ENCODE measurements at places on chromosomes 5 and 9. TPM values are rescaled to one million over a fixed set of nuclear protein-coding genes. Genes with fewer than 3 reads are reported as not detected.

- H3K27me3 ChIP-seq = no peaks in the 10 kb centered on the region
- DNase-seq = no peak
- H3K4me1 ChIP-seq = no peaks in the 10 kb centered on the region
- H3K27ac ChIP-seq = no peak overlapping the region
- H3K36me3 ChIP-seq = no peaks in the 10 kb centered on the region
Measured at GRCh38 chr5:6243706-6244338, 134.5 kb downstream of the MED10 start.

- no peaks in the 10 kb centered on the region for H3K4me1 ChIP-seq
- no peak overlapping the region for H3K27ac ChIP-seq
- DNase-seq = no peak
- H3K4me3 ChIP-seq = no peak overlapping the region
- H3K27me3 ChIP-seq = peaks cover 12% of the 10 kb centered on the region
Measured at GRCh38 chr5:38518341-38518740, 38.1 kb downstream of the LIFR start.

DNA sequence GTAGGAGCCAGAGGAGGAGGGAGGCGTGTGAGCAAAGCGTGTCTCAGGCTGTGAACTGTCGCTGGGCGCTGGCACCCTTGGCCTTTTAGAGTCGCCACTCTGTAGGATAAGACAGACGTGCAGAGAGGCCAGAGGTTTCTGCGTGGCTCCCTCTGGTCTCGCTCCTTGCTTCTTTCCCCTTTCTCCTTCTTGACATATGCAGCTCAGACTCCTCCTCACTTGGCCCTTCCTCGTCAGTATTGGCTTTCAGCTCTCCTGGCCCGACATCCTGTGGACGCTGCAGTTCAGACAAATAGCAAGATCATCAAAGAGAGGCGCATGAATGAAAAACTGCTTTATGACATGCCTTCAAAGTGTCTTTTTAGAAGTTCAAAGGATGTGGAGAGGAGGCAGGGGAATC is 116.8 kb upstream of the SPRY4 start:
- H3K27me3 ChIP-seq = peaks cover 16% of the 10 kb centered on the region
- H3K4me3 ChIP-seq = peak overlapping the region; percentile 8
- H3K27ac ChIP-seq = no peak overlapping the region
- DNase-seq = no peak
- peaks cover 13% of the 10 kb centered on the region for H3K4me1 ChIP-seq
- H3K36me3 ChIP-seq = no peaks in the 10 kb centered on the region

DNA sequence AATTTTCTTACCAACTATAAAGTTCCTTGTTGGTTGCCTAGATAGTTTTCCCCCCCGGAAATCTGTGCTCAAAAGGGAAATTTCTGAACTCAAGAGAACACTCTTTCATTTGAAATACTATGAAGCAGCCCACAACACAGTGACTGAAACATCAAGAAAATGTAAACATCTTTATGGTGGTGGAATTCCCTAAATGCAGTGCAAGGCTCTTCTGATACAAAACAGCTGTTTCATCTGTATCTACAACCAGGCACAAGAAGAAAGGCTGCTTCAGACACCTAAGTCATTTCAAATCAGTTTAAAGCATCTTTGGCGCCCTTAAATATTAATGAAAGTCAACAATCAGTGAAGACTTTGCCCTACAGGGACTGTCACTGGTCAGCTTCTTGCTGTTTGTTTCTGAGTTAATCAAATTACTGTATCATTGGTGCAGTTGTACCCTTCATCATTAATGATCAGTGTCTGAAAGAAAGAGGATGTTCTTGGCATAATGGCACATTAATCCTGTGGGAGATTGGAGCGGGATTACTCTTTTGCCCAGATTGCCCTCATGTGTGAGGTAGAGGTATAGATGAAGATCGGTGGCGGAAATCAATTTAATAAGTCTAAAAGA is 947.0 kb downstream of the NR2F1-AS1 start:
- DNase-seq = no peak
- no peak overlapping the region for H3K4me3 ChIP-seq
- no peaks in the 10 kb centered on the region for H3K36me3 ChIP-seq
- no peak overlapping the region for H3K27ac ChIP-seq
- no peaks in the 10 kb centered on the region for H3K4me1 ChIP-seq
- no peaks in the 10 kb centered on the region for H3K27me3 ChIP-seq

DNA sequence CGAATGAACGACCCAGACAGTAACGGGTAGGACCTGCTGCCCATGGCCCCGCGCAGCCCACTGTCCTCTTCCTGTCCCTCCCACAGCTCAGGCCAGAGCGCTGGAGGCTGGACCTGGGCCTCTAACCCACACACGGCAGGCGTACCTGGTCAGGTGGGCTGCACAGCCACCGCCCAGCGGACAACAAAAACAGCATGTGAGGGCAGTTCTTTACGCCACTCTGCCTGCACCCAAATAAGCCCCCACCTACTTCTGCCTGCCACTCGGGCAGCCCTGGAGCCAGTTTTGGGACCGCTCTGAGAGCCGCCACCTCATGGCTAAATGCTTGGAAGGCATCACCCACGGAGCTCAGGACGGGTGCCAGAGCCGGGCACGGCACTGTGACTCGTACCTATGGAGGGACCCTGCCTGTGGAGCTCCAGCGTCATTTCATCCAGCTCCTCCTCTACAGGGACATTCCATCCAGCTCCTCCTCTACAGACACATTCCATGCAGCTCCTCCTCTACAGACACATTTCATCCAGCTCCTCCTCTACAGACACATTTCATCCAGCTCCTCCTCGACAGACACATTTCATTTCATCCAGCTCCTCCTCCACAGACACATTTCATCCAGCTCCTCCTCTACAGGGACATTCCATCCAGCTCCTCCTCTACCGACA is 18.9 kb downstream of the CLPTM1L start:
- no peaks in the 10 kb centered on the region for H3K4me1 ChIP-seq
- DNase-seq = no peak
- no peaks in the 10 kb centered on the region for H3K27me3 ChIP-seq
- no peak overlapping the region for H3K27ac ChIP-seq
- H3K36me3 ChIP-seq = peaks cover 8% of the 10 kb centered on the region

- no peak overlapping the region for H3K4me3 ChIP-seq
- no peak overlapping the region for H3K27ac ChIP-seq
- H3K4me1 ChIP-seq = peaks cover 4% of the 10 kb centered on the region
- no peaks in the 10 kb centered on the region for H3K36me3 ChIP-seq
- peaks cover 6% of the 10 kb centered on the region for H3K27me3 ChIP-seq
Measured at GRCh38 chr5:82719368-82719767, 357.8 kb downstream of the TMEM167A start.

GRCh38 chr9:33081128-33081851 is 4.8 kb upstream of the SMU1 start:
- peak; percentile 76 for DNase-seq
- H3K4me3 ChIP-seq = no peak overlapping the region
- H3K27ac ChIP-seq = no peak overlapping the region
- H3K4me1 ChIP-seq = peaks cover 32% of the 10 kb centered on the region

DNA sequence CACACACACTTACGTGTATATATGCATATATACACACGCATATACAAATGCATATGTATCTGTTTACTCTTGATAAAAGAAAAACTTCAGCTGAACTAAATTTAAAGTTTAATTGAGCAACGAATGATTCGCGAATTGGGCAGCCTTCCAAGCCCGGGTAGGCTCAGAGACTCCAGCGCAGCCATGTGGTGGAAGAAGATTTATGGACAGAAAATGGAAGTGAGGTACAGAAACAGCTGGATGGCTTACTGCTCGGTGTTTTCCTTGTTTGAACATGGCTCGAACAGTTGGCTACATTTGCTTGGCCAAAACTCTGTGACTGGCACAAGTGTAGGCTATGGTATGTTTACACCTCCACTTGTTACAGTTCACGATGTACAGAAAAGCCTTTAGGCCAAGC is 239.3 kb upstream of the PRDM9 start:
- H3K27me3 ChIP-seq = no peaks in the 10 kb centered on the region
- no peaks in the 10 kb centered on the region for H3K36me3 ChIP-seq
- H3K4me3 ChIP-seq = no peak overlapping the region
- no peak for DNase-seq
- no peak overlapping the region for H3K27ac ChIP-seq

- no peaks in the 10 kb centered on the region for H3K27me3 ChIP-seq
- DNase-seq = no peak
- H3K4me3 ChIP-seq = no peak overlapping the region
- no peaks in the 10 kb centered on the region for H3K36me3 ChIP-seq
- H3K4me1 ChIP-seq = no peaks in the 10 kb centered on the region
- no peak overlapping the region for H3K27ac ChIP-seq
Measured at GRCh38 chr5:18807256-18808149, 1173.2 kb downstream of the TAF11L14 start.

GRCh38 chr5:2166979-2167377 is 284.3 kb upstream of the IRX4 start:
- H3K27me3 ChIP-seq = no peaks in the 10 kb centered on the region
- DNase-seq = no peak
- H3K4me3 ChIP-seq = no peak overlapping the region
- H3K4me1 ChIP-seq = no peaks in the 10 kb centered on the region

DNA sequence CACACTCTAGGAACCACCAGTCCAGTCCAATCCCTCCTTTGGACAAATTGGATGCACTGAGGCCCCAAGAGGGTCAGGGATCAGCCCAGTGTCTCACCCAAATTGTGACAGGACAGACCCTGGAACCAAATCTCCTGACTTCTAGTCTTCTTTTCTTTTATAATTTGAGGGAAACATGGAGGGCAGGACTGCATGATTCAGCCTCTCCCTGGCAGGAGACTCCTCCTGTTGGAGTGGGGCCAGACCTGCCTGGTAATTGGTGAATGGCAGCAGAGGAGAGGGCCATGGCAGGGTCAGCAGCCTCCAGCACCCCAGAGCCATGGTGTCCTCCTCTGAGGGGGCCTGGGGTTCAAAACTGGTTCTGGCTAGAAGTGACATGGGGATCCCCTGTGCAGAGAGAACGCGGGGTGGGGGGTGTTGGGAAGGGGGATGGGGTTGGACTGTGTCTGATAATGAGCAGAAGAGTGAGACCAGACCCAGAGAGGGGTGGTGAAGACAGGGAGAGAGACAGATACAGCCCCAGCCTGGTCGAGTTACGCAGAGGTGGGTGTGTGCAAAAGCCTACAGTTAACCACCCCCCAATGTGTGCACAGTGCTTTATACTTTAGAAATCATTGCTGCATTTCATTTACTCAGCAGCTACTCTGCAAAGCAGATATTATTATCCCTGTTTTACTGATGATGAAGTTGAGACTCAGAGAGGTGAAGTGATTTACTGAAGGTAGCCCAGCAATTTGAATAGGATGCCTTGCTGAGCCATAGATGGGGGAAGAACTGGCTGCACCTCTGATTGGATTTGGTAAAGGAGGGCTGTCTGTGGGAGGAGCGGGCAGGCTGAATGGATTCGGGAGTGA is 3.8 kb upstream of the SYNPO start:
- H3K4me1 ChIP-seq = no peaks in the 10 kb centered on the region
- DNase-seq = no peak
- H3K27ac ChIP-seq = no peak overlapping the region
- H3K4me3 ChIP-seq = no peak overlapping the region

DNA sequence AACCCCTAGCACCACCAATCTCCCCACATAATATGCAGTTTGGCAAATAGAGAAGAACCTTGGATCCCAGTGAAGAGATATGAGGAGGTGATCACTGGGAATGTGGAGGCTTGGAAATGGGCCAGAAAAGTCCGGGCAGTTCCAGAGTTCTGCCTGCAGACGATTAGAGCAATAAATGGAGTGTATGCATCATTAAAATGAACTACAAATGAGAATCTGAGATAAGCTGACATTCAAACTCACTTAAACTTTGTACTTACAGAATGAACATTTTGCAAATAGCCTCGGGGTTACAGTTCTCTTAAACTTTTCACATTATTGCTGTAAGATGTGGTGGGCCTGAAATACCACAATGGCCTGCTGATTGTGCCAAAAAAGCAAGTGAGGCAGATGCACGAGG is 23.0 kb upstream of the LHFPL2 start:
- peaks cover 9% of the 10 kb centered on the region for H3K27me3 ChIP-seq
- no peaks in the 10 kb centered on the region for H3K4me1 ChIP-seq
- no peak overlapping the region for H3K4me3 ChIP-seq
- H3K36me3 ChIP-seq = no peaks in the 10 kb centered on the region
- H3K27ac ChIP-seq = no peak overlapping the region

DNA sequence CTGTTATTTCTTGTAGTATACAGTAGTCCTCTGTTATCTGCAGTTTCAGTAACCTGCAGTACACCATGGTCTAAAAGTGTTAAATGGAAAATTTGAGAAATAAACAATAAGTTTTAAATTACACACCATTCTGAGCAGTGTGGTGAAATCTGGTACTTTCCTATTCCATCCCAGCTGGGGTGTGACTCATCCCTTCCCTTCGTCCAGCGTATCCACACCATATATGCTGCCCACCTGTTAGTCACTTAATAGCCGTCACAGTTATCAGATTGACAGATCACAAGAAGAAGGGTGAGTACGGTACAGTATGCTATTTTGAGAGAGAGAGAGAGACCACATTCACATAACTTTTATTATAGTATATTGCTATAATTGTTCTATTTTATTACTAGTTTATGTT is 28.9 kb downstream of the FAM151B start:
- no peak overlapping the region for H3K4me3 ChIP-seq
- no peak overlapping the region for H3K27ac ChIP-seq
- peaks cover 5% of the 10 kb centered on the region for H3K4me1 ChIP-seq
- no peak for DNase-seq

- H3K27ac ChIP-seq = peak overlapping the region; percentile 99
- peaks cover 13% of the 10 kb centered on the region for H3K36me3 ChIP-seq
- no peaks in the 10 kb centered on the region for H3K27me3 ChIP-seq
- DNase-seq = no peak
- peak overlapping the region; percentile 77 for H3K4me3 ChIP-seq
Measured at GRCh38 chr9:3478549-3478953, 47.2 kb downstream of the RFX3 start.

DNA sequence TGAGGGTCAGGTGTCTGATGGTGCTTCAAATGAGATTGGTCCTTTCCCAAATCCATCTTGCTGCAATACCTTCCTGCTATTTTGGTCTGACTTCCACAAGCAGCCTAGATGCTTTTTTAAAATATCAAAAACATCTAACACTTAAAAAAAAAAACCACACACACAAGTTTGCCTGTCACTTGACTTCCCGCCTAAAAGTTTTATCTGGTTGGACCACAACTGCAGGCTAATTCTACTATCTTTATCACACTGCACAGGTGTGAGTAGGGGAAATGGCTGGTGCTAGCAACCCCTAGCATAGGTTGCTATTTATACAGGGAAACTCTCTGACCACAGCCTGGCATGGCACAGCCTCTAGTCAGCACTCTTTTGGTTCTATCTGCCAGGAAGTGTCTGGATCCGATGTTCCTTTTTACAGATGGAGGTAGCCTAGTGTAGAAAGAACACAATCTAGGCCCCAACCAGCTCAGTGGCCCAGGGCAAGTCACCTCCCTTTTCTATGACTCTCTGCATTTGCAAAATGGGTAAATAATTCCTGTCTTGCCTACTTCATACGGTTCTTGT is at the start of gene HEMGN:
TSS of gene HEMGN (minus strand) at position 92 of the 564 bp plus-strand sequence. CDS start at position 56, 36 bp downstream.
- H3K4me1 ChIP-seq = peaks cover 28% of the 10 kb centered on the region
- H3K4me3 ChIP-seq = peak within 1 kb of the TSS; percentile 70
- H3K27me3 ChIP-seq = no peaks in the 10 kb centered on the region
- DNase-seq = no peak
- peak within 1 kb of the TSS; percentile 80 for H3K27ac ChIP-seq
- no peaks in the 10 kb centered on the region for H3K36me3 ChIP-seq

GRCh38 chr9:119074017-119074416 is 295.2 kb downstream of the BRINP1 start:
- H3K36me3 ChIP-seq = peaks cover 5% of the 10 kb centered on the region
- H3K4me3 ChIP-seq = no peak overlapping the region
- H3K27me3 ChIP-seq = no peaks in the 10 kb centered on the region
- no peak overlapping the region for H3K27ac ChIP-seq
- H3K4me1 ChIP-seq = no peaks in the 10 kb centered on the region

The SPINK13 gene
- total RNA-seq = not detected

The MARVELD2 gene
- 0.76 TPM for total RNA-seq

The ARL14EPL gene
- not detected for total RNA-seq

The SHB gene
- total RNA-seq = 1.6 TPM

The PFDN1 gene
- 57.9 TPM for total RNA-seq

The IFNA21 gene
- not detected for total RNA-seq

The NINJ1 gene
- 121 TPM for total RNA-seq

The KIF4B gene
- total RNA-seq = not detected

The SMIM33 gene
- 0.22 TPM for total RNA-seq

The SLC38A9 gene
- 25.9 TPM for total RNA-seq
